MCF 10A (cell line): ENCODE measurements at places on chromosomes 12 and 14.
A peak's percentile ranks its signal among the peaks of the same experiment; 100 is the strongest.

DNA sequence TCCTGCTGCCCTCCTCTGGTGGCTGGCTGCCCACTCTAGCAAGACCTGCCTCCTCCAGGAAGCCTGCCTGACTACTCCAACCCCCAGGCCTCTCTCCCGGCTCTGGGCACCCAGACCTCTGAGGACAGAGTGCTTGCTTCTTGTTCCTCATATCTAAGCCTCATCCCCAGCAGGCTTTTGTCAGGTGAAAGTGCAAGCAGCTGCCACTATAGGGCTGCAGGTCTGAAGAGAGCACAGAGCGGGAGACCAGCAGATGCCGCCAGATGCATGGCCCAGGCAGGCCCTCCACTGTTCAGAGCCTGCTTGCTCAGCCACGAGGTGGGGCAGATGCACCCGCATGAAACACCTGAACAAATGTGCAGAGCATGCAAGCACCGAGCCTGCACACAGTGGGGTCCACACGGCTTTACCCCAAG, 73.0 kb downstream of the SERPINA3 start:
- DNase-seq: no peak

DNA sequence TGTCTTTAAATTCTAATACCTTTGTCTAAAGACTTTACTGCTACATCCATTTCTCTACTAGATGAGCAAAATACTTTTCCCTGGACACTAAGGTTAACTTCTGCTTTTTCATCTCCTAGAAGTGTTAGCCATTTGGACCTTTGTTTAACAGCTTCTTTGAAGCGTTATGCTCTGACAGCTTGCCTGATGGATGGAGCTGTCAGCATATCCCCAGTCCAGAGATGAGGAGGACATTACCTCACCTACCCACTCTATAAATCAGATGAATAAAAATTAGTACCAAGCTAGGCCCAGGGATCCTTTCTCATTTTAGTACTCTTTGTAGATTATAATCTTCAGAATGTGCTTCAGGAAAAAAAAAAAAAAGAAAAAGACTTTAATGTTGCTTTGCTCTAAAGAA, 222.7 kb downstream of the PELI2 start:
- DNase-seq: no peak

DNA sequence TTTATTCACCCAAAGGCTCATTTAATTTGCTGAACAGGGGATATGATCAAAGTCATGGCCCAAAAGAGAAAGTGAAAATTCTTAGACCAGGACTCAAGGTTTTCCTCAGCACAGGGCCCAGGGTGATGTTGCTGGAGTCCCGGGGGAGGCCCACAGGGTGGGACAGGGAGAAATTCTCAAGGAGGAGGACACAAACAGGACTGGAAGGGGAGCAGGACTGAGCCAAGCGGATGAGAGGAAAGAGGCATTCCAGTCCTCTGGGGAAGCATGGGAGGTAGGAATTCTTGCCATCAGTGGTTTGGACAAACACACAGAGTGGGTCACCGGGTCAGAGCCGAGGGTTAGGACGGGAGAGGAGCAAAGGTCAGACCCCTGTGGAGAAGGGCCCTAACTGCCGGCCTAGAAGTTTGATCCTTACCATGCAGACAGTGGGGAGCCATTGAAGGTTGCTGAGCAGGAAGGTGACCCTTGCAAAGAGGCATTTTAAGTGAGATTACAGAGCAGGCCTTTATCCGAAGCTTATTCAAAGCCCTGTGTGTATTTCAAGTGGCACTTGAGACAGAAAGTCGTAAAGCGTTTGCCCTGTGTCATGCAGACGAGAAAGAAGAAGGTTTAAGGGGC, 68.4 kb upstream of the PTGR2 start:
- no peak for DNase-seq

GRCh38 chr12:131230340-131231031, 276.8 kb downstream of the ADGRD1 start:
- no peak for DNase-seq

- no peak for DNase-seq
Measured at GRCh38 chr12:22380031-22380430, 45.5 kb upstream of the ST8SIA1 start.

GRCh38 chr12:30979371-30980259, 53.1 kb downstream of the TSPAN11 start:
- DNase-seq: no peak

DNA sequence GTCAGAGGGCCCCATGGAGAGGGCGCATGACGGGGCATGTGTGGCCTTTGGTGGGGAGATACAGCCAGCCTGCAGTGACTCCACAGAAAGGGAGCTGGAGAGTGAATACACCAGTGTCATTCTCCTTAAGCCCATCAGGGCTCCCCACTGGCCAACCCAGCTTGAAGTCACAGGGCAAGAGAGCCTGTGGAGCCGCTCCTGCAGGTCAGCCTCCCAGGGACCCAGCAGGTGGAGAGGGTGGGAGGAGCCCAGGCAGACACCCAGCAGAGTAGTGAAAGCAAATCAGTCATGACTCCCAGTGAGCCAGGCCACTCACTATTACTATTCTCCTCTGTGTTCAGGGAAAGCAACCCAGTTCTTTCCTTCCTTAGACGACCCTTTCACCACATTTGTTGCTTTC, 110.0 kb upstream of the CPM start:
- no peak for DNase-seq

DNA sequence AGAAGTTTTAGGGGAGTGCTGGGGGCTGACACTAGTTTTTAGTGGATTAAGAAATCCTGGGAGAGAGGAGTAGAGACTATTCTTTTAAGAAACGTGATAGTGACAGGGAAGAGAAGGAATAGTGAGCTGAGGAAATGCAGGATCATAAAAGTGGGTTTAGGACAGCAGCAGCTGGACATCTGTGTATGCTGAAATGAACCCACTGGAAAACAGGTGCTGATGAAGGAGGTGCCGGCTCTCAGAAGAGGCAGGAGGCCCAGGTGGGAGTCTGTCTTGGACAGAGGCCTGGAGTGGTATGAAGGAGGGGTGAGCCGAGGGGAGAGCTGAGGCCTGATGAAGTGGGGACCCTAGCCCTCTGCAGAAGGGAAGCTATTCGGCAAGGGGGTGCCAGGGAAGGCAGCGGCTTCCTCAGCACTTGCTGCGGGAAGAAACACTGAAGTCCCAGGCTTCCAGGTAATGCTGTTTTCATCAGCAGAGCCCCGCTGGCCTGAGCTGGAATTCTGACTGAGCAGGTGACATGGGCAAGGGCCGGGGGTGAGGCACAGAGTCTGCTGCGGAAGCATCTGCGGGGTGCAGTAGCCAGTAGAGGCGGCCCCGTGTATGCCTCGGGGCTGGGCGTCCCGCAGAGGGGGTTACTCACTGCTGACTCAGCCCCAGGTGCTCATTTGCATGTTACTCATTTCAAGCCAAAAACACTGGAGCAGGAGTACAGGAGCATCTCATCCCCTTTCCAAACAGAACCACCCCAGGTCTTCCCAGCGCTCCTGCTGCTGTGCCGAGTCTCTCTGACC, 89.7 kb downstream of the TMCC3 start:
- DNase-seq: peak; percentile 93

- no peak for DNase-seq
Measured at GRCh38 chr14:58288106-58288792, 10.1 kb upstream of the ARID4A start.

GRCh38 chr12:10140001-10140400, 10.0 kb upstream of the CLEC7A start:
- peak; percentile 72 for DNase-seq

GRCh38 chr12:111636209-111636945, 37.3 kb upstream of the ATXN2 start:
- DNase-seq: no peak

DNA sequence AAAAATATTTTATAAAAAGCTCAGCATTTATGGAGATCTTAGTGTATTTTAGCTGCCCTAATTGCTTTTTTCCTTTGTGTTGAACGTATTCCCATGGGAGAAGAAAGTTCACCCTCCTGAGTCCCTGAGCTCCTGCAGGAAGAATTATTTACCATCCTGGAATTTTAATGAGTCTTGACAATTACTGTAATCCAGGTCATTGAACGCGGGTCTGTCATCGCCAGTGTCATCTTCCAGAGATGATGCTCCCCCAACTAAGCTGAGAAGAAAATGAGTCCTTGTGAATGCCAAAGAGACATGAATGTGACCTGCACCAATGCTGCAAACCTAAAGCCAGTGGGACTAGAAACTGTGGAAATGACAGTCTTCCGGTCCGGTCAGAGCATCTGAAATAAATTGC, 129.5 kb downstream of the FBXL14 start:
- no peak for DNase-seq

DNA sequence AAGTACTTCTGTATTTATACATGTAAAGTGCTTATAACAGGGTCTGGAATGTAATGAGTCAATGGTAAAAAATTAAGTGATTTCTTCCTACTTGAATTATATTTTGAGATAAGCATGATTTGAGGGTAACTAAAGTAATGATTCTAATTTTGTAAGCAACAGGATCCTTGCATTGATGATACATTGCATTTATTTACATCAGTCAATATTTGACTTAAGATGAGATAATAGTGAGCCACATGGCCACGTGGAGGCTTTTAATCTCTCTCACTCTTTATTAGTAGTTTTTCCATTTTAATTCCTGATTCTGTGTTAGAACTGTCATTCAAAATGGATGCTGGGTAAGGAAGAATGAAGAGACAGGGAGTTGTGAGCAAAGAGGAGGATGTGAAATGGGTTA, 298.1 kb upstream of the PRICKLE1 start:
- no peak for DNase-seq

DNA sequence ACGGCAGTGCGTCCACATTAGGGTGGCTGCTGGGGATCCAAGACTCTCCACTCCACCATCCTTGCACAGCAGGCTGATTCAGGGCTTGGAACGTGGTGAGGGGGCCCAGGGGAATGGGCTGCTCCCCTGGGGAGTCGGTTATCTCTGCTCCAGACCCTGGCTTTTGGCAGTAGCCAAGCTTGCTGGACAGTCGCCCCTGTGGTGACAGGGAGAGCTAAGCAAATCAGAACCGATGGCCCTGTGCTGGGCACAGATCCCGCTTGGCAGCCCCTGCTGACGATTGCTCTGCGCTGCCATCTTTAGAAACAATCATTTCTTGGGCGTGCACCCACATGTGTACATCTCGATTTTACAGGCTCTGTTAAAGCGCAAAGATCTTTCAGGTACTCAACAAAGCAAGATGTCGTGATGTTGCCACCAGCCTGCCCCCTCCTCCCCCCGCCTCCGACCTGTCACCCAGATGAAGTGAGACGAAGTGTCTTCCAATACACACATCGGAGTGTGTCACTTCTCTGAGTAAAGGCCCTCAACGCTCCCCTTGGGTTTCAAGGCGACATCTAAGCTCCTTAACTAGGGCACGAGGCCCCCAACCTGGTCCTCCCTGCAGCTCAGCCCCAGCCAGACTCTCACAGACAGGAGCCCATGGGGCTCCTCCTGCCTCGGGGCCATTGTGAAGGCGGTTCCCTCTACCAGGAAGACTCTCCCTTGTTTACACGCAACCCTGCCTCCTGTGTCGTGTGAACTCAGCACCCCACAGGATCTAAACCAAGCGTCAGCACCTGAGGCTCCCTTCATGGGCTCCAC, 55.6 kb downstream of the PITPNM2 start:
- no peak for DNase-seq

GRCh38 chr12:76037130-76038103, 5.8 kb upstream of the PHLDA1 start:
- peak; percentile 80 for DNase-seq

DNA sequence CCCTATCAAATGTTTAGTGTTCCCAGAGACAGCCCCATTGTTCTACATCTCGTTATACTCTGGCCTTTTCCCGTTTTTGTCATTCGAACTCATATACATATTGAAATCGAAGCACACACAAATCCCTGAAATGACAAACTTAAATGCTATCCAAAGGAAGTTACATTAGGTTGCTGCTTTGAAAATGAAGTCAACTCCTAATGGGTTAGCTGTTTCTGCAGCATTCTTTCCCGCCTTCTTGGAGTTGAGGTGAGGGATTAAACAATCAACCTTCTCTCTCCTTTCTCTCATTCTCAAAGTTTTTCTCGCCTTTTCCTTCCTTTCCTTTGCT, 642 bp upstream of the PHC1 start:
- DNase-seq: no peak

- DNase-seq: no peak
Measured at GRCh38 chr14:53215101-53215500, 62.0 kb upstream of the DDHD1 start.

GRCh38 chr12:54631551-54631950, 3.1 kb downstream of the LACRT start:
- DNase-seq: no peak

DNA sequence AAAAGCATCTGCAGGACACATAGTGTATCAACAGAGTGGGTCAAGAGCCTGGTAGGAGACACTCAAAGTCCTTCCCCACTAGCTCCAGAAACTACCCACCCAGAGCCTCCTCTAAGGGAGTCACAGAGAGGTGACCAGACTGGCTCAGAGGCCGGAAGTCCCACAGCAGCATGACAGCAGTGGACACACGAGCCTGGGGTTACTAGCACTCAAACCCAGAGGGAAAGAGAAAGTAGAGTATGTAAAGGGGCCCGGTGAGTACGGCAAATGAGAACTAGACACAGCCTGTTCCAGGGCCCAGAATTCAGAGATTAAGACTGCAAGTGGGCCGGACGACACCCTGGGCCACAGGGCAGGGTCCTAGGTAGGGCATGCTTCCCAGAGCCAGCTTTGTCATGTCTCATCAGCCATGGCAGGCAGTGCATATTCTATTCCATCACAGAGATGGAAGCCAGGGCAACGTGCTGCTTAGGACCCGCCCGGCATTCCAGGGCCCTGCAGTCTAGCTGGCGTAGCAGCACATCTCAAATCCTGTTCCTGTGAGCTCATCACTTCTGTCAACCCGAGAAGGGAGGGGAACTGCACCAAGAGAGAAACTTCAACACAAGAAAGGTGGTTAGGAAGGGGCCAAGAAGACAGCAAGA, 4.2 kb downstream of the IFFO1 start:
- DNase-seq: no peak

GRCh38 chr12:70317781-70318180, 48.3 kb upstream of the KCNMB4 start:
- no peak for DNase-seq

DNA sequence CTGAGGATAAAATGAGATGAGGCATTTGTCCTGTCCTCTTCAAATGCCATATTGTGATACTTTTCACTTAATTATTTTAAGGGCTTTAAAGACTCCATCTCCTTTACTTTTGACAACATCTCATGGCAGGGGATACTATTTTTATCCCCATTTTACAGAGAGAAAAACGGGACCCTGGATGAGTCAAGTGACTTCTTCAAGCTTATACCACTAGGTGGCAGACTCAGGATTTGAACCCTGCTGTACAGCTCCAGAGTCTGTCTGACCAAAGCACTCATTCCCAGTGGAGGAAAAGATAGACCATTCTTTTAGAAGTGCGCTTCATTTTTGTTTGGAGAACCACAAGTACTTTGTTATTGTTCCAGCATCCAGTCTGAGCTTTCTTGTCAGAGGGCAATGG, 1.7 kb upstream of the SMOC1 start:
- DNase-seq: peak; percentile 62
